Stimulated activated CD8-positive, alpha-beta memory T cell treated with anti-CD3 and anti-CD28 coated beads, Interleukin-15, amount 100 ng/mL, for 48 hours (primary cell): ENCODE measurements at places on chromosomes 3 and 15.

DNA sequence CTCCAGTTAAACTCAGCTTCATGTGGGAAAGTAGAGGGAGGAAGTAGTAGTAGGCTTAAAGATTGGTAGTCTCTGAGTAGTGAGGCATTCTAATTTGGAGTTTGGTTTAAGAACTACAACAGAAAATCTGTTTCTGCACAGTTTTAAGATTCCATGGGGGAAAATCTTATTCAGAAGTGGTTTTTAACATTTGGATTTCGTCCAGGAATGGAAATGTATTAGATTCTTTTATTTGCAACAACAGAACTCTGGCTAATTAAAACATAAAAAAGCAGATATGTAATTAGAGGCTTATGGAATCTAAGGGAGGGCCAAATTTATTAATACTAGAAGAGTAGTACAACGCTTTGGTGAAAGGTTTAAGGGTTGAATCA, 36.0 kb downstream of the NECTIN3 start:
- DNase-seq: no peak

DNA sequence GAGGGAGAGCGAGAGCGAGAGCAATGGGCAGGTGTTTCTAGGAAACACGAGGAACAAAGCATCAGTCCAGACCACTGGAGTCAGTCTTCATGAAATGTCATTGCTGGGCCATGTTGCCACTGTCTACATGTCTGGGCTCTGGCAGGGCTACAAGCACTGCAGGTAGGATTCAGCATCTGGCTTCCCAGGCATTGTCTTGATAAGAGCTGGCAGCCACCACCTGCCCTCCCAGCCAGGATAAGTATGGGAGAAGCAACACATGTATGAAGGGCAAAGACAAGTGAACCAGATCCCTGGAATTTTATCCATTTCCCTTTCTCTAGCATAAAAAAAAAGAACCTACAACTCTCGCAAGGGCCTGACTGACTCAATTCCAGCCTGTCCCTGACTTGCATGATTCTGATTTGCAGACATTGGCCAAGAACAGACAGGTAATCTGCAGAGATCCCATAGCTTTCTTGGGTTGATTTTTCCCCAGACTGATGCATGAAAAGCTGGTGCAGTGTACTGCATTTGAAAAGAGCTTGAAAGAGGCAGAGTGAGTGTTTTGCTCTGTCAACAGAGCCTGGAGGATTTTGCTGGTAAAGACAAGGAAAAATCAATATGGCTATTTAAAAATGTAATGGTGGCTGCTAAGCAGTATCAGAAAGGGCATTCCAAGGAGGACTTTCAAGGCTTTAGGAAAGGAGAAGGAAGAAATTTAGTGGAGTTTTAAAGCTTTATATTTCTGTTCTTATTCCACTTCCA, 157.2 kb upstream of the MYRIP start:
- no peak for DNase-seq

- DNase-seq: no peak
Measured at GRCh38 chr3:194672876-194673275, 885 bp upstream of the LSG1 start.

- no peak for DNase-seq
Measured at GRCh38 chr3:132220986-132221385, 96.2 kb upstream of the ACP3 start.

DNA sequence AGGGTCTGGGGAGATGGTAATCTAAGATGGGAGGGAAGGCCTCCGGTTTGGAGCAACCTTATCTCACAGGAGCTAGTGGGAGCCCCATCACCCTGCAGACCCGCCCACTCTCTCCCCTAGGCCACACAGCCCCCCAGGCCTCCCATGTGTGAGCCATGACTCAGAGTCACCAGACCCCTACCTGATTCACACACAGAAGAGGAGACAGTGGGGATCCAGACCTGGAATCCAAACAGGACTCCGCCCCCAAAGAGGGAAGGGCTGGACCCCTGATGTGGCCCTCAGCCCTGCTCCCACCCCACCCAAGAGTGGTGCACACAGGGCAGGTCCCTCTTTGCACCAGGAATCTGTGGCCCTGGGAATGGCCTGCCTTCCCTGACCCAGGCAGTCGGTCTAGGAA, 97.4 kb downstream of the ADCY5 start:
- DNase-seq: no peak

GRCh38 chr3:152039887-152040286, 166.4 kb downstream of the SUCNR1 start:
- DNase-seq: no peak

- DNase-seq: no peak
Measured at GRCh38 chr3:24196526-24196925, 251.4 kb downstream of the NR1D2 start.

- DNase-seq: peak; percentile 32
Measured at GRCh38 chr15:33226559-33227181, 32.2 kb upstream of the FMN1 start.

- DNase-seq: no peak
Measured at GRCh38 chr3:17749705-17750293, 7.4 kb upstream of the TBC1D5 start.

- no peak for DNase-seq
Measured at GRCh38 chr15:43104426-43104825, 1.4 kb downstream of the UBR1 start.

- DNase-seq: no peak
Measured at GRCh38 chr3:37662785-37663184, 198.9 kb upstream of the CTDSPL start.

DNA sequence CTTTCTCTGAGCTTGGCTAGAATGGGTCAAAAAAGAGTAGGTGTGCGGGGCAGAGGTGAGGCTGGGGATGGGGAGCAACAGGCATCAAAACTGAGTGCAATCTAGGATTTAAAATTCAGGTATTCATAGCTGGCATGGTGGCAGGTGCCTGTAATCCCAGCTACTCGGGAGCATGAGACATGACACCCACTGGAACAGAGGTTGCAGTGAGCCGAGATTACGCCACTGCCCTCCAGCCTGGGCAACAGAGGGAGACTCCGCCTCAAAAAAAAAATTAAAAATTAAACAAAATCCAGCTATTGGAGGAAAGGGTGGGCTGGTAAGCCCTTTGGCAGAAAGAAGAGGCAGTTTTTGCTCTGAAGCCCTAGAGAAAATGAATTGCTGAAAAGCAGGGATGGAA, 485.8 kb upstream of the PROK2 start:
- no peak for DNase-seq

DNA sequence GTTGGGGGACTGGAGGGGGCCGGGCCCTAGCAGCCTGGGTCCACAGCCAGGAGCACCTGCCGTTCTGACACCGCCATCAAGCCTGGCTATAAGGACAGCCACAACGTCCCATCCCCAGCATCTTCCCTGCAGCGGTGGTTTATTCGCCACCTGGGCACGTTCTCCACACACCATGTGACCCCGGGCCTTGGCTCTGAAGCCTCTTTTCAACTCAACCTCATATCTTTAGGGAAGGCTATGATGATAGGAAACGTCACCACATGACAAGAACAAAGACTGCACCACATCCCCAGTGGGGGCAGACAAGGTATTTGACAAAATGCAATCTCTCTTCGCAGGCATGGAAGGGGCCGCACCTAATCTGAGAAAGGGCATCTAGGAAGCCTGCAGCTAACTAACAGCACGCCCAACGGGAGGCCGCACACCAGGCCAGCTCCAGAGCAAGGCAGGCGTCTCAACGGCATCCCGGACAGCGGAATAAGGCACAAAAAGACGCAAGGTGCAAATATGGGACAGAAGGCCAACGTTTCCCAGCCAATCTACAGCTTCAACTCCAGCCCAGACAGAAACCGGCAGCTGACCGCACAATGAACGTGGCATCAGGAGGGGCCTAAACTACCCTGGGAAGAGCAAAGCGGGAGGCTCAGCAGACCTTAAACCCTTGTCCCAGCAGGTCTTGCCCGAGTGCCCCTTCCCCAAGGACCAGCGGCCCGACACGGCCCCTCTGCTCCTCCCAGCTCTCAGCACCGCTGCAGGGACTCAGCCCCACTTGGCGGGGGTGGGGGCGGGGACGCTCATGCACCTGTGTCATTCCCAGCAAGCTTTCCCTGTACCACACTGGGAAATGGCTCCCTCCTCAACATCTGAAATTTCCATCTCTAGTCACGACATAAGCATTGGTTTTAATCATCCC, 41.9 kb downstream of the NIPA2 start:
- no peak for DNase-seq

DNA sequence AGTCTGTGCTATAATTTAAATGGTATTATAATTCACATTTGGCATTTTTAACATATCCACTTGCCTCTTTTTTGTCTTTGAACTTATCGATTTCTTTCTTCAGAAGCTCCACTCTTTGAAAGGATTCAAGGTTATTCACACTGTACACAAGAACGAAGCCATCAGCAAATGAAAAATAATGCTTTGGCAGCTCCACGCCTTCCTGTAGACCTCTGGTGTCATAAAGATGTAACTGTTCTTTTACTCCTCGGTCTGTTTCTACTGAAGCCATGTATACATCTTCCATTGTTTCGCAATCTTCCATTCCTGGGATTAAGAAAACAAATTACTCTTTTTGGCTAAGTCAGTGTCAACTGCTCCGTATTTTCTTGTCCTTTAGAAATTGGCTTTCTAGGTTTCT, 16.0 kb downstream of the NKIRAS1 start:
- DNase-seq: no peak

GRCh38 chr15:56992725-56993124, 74.3 kb downstream of the TCF12 start:
- DNase-seq: no peak

GRCh38 chr3:113507501-113508067, 7.4 kb downstream of the SPICE1 start:
- DNase-seq: no peak

DNA sequence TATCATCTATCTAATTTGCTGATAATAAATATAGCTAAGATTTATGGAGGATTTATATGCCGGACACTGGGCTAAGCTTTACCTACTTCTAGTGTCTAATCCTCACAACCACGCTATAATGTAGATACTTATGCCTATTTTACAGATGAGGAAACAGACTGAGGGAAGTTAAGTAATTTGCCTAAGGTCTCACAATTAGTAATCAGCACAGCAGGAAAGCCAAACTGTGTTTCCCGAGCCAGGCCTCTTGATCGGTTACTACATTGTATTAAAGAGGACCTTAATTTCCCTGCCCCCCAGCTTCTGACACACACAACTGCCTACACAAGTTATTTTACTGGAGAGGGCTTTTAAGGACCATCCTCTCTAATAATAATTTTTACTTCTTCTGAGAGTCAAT, 40.9 kb downstream of the ONECUT1 start:
- no peak for DNase-seq

DNA sequence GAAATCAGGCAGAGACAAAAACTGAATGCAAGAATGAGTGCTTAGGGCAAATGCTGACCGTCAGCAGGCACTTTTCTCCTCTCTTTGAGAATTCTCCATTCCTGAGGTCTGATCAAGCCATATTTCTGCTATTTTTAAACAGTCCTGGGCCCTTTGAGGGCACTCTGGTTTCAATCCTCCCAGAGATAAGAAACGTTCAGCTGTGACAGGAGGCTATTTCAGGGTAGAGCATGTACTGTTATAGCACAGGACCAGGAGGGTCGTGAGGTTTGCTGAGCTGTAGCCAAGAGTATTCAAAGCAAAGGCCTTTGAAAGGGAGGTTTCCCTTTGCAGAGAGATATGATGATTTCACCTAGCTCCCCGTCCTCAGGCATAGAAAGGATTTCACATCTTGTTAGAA, 39.6 kb upstream of the PDZRN3 start:
- DNase-seq: no peak

DNA sequence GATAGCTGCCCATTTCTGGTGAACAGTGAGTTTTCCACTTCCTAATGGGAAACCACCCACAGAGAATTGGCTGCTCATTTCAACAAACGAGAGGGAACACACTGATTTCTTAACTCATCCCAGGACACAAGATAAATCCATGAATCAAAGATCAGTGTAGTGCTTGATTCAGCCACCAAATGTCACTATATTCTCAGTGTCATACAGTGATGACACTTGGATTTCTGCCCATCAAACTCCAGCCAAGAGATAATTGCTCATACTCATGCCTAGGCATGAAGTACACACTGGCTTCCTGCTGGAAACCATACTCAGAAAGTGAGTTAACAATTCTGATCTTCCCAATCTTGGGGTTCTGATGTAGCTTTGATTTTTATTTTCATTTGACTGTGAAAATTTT, 35.4 kb upstream of the GRM7 start:
- no peak for DNase-seq

DNA sequence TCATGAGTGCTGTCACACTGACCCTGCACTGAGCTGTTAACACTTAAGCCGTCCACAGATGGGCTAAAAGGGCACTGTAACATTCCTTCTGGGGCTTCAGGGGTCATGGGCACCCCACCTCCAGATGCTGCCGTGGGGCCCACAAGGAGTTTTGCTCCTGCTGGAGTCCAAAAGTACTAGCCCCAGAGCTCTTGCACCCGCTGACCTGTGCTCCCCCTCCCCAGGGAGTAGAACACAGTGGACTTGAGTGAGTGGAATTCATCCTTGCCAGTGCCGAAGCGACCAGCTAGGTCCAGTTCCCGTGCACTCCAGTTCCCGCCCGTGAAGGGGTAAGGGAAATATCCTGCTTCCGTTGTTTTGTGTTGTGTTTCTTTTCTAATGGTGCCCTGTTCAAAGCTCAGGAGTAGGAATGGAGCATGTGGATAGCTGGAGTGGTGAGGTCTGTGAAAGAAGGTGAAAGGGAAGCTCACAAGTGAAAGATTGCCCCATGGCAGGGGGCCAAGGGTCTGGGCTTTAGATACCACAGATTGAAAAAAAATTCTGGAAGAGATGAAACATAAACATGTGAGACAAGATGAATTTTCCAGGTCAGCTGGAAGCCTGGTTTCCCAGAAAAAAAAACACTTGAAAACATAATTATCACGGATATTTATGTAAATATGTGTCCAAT, 36.6 kb downstream of the SLCO2A1 start:
- no peak for DNase-seq

- DNase-seq: no peak
Measured at GRCh38 chr3:73727117-73727821, 102.5 kb upstream of the PDZRN3 start.

- no peak for DNase-seq
Measured at GRCh38 chr3:55723653-55724406, 236.7 kb upstream of the WNT5A start.

- no peak for DNase-seq
Measured at GRCh38 chr15:81297603-81298575, 26.1 kb downstream of the STARD5 start.

GRCh38 chr15:55344206-55344605, 25.2 kb downstream of the PIGB start:
- no peak for DNase-seq

GRCh38 chr15:81948751-81949150, 97.1 kb downstream of the MEX3B start:
- no peak for DNase-seq
